ENCODE measurements at places on chromosomes 16 and 17. TPM values are rescaled to one million over a fixed set of nuclear protein-coding genes. Genes with fewer than 3 reads are reported as not detected.
A peak's percentile ranks its signal among the peaks of the same experiment; 100 is the strongest.

GRCh38 chr16:68396481-68396880 lies 51.8 kb downstream of the SMPD3 start:
- peak; percentile 16 for DNase-seq

GRCh38 chr17:5225668-5226457 lies 8.8 kb downstream of the SCIMP start:
- no peak for DNase-seq

DNA sequence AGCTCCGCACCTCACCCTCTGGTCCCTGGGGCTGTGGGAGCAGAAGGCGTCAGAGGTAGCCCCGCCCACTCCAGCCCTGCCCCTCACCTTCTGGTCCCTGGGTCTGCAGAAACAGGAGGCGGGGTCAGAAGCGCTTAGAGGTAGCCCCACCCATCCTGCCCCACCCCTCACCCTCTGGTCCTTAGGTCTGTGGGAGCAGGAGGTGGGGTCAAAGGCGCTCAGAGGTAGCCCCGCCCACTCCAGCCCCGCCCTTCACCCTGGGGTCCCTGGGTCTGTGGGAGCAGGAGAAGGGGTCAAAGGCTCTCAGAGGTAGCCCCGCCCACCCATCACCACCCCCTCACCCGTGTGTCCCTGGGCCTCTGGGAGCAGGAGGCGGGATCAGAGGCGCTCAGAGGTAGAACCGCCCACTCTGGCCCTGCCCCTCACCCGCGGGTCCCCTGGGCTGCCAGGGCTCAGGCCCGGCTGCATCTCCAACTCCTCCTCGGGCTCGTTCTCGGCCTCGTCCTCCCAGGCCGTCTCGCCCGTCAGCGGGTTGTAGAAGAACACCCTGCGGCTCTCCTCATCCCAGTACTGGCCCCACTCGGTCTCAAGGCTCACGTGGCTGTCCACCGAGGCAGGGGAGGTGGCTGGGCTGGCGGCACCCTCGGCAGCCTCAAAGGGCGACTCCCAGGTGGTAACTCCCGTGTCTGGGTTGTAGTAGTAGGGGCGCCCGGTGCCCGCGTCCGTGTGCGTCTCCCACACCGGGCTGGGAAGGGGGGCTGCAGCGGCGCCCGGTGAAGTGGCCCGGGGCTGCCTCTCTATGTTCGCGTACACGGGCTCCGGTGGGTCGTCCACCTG lies 27.2 kb downstream of the ARHGAP27 start:
- DNase-seq, result no peak

PRKCB gene
- not detected for total RNA-seq

SLC16A13 gene
- total RNA-seq, result 0.74 TPM
